ENCODE measurements at places on chromosomes 4 and X.

DNA sequence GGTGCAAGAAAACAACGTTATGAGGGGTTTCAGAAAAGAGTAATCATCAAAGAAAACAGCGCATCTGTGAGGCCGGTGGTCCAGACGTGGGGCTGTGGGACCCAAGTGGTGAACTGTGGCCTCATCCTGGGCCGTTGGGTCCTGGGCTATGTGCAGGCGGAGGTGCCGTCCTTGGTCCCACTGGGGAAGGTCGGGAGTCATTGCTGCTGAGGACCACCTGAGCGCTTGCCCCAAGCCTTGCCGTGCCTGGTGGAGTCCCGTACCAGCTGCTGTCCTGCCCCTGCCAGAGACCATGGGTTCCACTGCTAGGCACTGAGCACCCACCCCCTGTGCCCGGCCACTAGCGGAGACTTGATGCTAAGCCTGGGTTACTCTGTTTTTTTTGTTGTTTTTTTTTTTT is 25.5 kb upstream of the UVSSA start:
- DNase-seq: no peak

GRCh38 chr4:142347241-142347640 is 498.9 kb downstream of the INPP4B start:
- DNase-seq: no peak

DNA sequence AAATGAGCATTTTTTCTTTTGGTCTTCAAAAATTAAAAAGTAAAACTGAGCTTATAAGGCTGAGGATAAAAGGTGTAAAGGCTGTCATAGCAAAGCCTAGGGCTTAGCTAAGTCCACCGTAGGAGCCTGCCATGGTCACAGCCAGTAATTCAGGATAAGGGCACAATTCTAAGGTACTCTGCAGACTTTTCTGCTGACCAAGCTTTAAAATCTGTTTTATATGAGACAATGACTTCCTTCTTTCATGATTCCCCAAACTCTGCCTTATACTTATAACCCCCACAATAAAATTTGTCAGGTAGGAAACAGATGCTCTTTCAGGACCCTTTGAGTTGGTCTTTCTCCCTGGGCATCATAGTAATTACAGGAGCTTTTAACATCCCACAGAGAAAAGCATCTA is 138.5 kb downstream of the COL4A6 start:
- DNase-seq: no peak

DNA sequence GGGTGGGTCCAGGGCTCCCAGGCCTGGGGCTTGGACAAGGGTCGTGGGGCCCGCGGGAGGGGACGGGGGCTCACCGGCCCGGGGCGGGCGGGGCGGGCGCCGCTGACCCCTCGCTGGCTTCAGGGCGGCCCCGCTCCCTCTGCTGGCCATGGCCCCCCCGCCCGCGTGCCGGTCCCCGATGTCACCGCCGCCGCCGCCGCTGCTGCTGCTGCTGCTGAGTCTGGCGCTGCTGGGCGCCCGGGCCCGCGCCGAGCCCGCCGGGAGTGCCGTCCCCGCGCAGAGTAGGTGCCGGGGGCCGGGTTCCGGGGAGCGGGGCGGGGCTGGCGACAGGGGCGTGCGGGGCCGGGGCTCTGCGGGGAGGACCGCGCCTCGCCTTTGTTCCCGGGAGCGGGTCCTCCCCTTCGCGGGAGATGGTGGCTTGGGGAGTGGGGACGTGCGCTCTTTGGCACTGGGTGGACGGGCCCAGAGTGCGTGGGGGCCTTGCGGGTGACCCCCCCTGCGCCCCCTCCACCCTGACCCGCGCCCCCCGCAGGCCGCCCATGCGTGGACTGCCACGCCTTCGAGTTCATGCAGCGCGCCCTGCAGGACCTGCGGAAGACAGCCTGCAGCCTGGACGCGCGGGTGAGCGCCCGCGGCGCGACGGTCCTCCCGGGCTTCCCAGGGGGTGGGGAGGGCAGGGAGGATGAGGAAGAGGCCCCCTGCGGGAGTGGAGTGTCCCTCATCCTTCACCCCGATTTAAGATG is 16.8 kb upstream of the NAT8L start:
- no peak for DNase-seq

DNA sequence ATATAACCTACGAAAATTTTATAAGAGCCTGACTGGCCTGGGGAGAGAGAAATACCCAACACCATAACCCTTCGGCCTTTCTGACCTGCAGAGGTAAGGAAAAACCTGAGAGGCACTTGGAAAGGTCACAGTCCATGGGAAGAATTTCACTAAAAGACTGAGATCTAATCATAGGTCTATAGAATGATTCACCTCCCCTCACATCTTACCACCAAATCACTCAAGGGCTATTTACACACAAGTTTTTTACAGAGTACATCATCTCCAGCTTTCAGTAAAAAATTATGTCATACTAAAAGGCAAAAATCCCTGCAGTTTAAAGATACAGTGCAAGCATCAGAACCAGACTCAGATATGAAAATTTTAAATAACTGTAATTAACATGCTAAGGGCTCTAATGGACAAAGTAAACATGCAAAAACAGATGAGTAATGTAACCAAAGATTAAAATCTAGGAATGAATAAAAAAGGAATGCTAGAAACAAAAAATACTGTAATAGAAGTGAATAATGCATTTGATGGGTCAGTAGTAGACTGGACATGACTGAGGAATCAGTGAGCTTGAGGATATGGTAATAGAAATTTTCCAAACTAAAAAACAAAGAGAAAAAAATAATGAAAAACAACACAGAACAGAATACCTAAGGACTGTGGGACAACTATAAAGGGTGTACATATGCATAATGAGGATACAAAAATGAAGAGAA is 32.1 kb upstream of the SLC16A2 start:
- DNase-seq: no peak

GRCh38 chrX:43699475-43699874 is 43.4 kb downstream of the MAOA start:
- no peak for DNase-seq

- DNase-seq: no peak
Observed at GRCh38 chrX:130831347-130831722, 71.7 kb downstream of the ENOX2 start.

DNA sequence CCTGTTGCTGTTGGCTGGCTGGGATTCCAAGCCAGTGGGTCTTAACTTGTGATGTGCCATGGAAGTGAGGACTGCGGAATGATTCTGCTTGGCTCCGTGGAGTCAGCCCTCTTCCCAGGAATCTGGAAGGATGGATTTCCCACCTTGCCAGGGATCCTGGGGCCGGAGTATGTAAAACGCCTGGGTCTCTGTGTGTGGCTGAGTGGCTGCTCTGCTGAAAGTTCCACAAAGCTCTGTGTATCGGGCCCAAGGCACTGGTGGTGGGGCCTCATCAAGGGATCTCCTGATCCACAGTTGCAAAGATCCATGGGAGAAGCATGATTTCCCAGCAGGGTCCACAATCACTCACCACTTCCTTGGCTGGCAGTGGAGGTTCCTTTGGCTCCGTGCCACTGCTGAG is 24.1 kb upstream of the TMEM271 start:
- DNase-seq: no peak

- DNase-seq: no peak
Observed at GRCh38 chr4:74627504-74627903, 166.8 kb downstream of the BTC start.

DNA sequence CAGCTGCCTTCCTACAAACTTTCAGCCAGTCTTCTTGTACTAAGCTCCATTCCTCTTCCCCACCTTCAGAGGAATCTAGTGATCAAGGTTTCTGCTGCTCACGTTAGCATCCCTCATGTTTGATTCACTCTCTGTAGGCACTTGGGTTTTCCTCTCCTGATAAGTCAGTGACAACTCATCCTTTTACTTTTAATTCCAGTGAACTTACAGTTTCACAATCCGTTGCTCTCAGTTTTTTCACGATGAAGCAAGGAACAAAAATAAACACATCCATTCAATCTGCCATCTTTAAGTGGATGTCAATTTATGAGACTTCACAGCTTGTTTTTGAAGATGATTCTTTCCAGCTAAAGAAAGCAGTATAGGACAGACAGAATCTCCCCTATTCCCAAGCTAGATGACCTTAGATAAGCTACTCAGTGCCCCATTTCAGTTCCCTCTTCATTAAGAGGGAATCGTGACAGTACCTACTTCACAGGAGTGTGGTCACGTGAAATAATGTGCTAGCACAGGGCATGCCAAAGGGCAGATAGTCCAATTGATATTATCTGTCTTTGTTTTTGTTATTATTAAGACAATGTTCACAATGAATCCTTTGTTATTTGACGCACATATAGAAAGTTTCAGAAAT is 234.3 kb downstream of the PALLD start:
- no peak for DNase-seq

DNA sequence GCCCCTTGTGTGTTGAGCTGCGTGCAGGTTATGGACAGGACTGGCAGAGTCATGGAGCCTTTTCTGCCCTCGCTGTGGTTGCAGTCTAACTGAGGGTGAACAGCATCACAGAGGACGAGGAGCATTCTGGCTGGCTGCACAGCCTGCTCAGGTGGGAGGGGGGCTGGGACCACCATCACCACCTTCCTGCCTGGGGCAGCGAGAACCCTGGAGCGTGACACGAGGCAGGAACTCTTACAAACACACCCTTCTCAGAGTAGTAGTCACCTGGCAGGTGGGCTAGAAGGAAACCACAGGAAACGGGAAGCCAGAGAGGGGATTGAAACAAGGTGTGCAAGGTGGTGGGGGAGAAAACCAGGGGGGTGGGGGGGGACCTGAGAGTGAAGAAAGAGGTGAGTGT is 25.6 kb downstream of the TKTL1 start:
- DNase-seq: no peak

GRCh38 chr4:113209652-113210320 is 160.3 kb downstream of the ANK2 start:
- no peak for DNase-seq

DNA sequence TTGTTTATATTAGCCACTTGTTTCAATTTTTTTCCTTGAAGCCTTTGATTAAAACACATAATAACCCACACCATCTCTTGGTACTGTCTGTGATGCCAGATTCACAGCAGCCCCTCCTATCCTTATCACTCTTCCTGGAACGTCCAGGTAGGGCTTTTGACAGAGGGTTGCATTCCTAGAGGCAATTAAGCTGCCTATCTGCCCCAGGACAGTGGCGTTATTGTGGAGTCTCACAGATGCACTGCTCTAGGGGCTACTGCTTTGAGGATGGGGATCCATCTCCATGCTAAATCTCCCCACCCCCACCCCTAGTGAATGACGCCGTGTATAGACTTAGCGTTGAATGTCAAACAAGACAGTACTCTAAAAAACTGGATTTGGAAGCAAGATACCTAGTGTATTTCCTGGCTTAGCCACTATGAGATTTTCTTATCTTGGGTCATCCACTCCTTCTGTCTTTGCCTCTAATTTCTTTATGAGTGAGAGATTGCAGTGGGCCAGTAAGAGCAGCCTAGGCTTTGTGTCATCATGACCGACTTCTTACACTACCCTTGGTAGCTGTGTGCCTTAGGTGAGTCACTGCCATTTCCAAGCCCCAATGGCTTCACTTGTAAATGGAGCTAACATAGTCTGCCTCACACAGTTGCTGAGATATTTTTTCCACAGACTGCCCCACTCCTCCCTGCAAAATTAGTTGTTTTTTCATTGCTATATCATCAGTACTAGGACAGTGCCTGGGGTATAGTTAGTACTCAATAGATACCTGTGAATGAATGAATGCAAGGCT is 90.9 kb downstream of the EGF start:
- DNase-seq: no peak

DNA sequence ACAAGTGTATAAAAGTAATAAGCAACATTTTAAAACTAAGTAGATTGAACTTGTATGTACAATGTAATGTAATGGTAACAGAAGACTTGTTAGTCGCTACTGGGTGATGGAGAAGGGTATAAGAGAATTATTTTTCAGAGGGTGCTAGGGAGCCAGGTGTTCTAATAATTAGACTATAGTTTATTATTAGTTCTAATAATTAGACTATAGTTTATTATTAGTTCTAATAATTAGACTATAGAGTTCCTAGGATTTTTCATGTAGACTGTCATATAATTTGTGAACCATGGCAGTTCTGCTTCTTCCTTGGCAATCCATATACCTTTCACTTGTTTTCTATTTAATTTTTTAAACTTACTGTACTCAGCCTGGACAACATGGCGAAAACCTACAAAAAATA is 117.3 kb upstream of the TSPAN5 start:
- DNase-seq: no peak

GRCh38 chr4:108861334-108861733 is 98.5 kb upstream of the ETNPPL start:
- no peak for DNase-seq

DNA sequence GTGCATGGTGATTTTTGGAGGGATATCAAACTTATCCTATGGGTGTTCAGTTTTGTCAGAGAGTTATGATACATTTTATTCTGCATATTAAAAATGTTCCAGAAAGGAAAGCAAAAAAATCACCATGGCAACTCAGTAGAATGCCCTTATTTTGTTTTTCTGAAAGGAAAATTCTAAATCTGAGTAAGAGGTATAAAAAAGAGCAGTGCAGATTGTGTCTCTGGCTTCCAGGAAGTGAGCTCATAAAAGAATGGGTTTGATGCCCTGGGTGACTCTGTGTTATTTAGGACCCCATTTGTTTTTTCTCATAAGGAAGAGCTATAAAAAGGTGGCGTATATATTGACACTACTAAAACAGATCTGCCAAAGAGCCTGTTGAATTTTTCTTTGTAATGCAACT is 128.8 kb downstream of the UCHL1 start:
- DNase-seq: no peak

DNA sequence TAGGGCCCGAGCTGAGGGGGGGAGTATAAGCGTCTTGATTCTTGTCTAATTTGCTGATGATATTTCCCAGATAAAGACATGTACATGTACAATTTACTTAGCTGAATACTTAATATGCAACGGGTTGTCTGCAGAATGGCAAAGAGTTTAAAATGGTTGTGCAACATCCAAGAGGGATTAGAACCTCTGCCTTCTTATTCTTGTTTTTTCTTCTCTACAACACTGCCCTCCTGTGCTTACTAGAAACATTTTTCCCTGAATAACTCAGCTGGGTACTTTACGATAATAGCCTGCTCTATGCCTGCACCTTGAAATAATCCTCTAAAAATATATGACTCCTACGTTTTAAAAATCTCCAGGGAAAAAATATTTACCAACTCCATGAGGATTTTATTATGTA is 41.8 kb downstream of the INTS12 start:
- peak; percentile 3 for DNase-seq

GRCh38 chrX:147476008-147476407 is 435.7 kb upstream of the FMR1 start:
- no peak for DNase-seq

GRCh38 chrX:1946974-1947373 is 332.1 kb downstream of the ASMT start:
- DNase-seq: no peak

Measured in hippocampal formation (tissue), 2 donors.